HCEC 1CT (cell line): ENCODE measurements at places on chromosomes 3 and 15.
A peak's percentile ranks its signal among the peaks of the same experiment; 100 is the strongest.

DNA sequence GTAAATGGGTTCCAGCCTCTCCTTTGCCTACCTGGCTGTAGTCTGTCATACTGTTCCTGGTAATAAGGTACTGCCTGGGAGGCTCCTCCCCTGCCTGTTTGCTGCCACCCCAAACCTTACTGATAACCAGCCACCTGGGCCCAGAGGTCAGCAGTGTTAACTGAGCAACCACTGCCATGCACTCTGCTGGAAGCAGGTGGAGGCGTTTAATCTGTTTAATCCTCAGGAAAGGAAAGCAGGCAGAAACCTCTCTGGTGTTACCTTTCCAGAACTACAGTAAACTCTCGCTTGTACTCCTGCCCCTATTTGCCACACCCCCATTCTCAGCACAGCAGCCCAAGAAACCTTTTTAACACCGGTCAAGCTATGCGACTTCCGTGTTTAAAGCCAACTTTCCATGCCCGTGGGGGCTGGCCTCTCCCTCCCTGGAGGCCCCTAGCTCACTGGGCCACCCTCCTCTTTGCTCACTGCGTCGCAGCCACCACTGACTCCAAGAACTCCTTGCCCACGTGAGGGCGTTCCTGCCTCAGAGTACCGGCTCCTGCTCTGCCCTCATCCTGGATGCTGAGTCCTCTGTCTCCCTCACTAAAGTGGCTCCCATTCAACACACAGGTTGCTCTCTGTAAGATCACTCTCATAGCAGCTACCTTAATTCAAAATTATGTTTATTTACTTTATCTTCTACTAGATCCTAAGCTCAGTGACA lies 8.3 kb downstream of the BDH1 start:
- DNase-seq, result no peak

DNA sequence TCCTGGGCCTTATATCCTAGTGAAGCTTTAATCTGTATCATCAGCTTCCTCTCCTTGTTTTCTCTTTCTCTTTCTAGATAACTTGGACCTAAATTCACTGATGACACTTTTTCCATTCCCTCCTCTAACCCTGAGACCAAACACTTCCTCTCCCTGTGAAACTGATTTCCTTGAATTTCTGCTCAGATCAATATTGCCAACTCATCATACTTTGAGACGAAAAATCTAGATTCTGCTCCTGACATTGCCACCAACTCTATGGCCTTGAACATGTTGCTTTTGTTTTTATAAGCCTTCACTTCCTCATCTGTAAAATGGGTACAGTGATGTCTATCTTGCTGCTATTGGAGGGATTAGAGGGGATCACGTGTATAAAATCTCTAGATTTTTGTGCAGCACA lies 42.7 kb upstream of the RASGRF1 start:
- no peak for DNase-seq

DNA sequence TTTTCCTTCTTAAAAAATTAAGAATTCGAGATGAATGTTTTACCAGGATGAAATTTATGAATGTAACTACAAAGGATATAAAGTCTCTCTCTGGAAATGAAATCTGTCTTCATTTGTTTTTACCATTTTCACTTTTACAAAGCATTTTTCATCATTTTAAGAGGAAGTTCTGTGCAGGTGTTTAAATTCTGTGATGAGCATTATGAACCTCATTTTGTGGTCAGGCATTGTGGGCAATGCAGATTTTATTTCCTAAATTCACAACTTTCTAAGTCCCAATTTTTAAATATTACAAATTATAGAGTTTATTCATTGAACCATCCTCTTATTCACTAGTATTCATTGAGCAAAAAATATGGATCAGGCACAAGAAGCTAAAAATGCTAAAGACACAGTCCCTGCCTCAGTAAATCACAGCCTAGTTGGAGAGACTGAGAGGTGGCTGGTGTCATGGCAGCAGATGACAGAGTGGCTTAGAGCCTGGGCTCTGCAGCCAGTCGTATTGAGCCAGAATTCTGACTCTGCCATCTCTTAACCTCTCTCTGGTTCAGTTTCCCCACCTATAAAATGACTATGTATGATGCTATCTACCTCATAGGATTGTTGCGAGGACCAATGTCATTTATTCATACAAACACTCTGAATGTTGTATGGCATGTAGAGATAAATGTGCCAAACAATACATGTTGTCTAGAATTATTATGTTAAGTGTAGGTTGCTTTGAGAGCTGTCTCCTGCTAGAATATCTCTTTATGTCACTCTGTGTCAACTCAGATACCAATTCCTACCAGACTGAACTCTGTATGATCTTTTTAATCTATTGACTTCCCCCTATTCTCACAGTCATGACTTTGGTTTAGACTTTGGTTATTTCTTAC lies 7.5 kb upstream of the TGFBR2 start:
- DNase-seq, result no peak

GRCh38 chr3:106232956-106233355 lies 364.1 kb upstream of the CBLB start:
- no peak for DNase-seq

- DNase-seq, result peak; percentile 91
These were observed 107.2 kb downstream of the FRMD5 start for GRCh38 chr15:44087578-44088465.

DNA sequence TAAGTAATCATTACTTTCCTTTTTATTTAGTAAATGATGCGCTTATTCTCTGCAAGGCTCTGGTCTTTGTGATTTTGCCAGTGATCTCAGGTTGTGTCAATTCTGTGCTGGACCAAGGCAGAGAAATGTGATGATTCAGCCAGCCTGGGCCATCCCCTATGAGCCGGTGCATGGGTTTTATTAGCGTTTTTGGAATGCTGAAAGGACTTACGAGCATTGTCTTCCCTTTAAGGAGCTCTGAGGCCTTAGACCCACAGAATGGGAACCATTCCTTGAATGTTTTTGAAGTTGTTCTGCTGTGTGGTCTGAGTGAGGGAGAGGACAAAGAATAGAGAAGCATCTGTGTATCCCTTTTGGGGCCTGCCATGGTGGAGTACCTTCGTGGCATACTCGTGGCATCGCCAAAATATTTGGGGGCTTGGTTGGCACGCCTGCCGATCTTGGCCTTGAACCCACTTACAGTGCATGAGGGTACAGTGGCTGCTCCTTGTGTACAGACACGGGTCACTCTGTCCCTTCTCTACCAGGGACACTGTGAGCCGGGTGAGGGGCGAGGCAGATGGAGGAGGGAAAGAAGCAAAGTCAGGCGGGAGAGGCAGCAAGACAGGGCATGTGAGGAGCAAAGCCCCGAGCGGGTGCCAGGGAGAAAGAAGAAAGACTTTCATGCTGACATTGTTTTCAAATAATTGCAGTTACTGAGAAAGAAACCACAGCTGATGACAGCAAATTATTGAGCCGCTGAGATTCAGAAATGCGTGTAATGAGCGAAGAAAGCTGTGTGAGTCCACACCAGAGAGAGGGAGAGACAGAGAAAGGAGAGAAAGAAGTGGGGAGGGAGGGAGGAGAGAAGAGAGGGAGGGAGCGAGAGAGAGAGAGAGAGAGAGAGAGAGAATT lies 269.4 kb upstream of the RGMA start:
- no peak for DNase-seq

GRCh38 chr3:25540273-25540672 lies 112.2 kb downstream of the RARB start:
- DNase-seq, result no peak

- no peak for DNase-seq
These were observed 65.6 kb downstream of the SPSB4 start for GRCh38 chr3:141116721-141117120.

DNA sequence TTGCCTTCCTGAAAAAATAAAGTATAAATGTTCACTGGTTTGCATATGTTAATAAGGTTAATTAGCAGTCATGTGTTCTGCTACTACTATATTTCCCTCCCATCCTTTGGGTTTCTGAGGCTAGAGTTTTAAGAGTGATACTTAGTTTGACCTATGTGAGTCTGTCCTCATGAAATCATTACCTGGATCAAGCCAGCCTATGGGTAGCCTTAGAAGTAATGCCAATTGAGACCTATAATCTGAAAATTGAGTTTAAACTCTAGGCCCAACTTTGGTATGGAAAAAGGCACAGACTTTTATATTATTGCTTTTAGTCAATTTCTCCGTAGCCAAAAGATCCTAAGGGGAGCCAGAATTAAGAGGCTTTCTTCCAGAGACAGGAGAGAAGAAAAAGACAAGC lies 18.4 kb upstream of the SOX2 start:
- no peak for DNase-seq

DNA sequence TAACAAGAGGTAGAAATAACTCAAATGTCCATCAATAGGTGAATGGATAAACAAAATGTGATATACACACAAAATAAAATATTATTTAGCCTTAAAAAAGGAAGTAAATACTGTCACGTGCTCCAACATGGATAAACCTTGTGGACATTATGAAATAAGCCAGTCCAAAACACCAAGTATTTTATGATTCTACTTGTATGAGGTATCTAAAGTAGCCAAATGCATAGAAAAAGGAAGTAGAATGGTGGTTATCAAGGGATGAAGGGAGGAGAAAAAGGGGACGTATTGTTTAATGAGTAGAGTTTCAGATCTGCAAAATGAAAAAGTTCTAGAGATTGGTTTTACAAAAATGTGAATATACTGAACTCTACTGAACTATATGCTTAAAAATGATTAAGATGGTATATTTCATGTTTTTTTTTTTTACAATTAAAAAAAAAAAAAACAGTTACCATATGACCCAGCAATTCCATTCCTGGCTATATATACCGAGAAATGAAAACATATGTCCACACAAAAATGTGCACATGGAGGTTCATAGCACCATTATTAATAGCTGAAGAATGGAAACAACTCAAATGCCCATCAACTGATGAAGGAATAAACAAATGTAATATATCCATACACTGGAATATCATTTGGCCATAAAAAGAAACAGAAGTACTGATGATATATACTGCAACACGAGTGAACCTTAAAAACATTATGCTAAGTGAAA lies 29.1 kb upstream of the MAP6D1 start:
- no peak for DNase-seq
